ENCODE measurements at places on chromosomes 5 and 9.

DNA sequence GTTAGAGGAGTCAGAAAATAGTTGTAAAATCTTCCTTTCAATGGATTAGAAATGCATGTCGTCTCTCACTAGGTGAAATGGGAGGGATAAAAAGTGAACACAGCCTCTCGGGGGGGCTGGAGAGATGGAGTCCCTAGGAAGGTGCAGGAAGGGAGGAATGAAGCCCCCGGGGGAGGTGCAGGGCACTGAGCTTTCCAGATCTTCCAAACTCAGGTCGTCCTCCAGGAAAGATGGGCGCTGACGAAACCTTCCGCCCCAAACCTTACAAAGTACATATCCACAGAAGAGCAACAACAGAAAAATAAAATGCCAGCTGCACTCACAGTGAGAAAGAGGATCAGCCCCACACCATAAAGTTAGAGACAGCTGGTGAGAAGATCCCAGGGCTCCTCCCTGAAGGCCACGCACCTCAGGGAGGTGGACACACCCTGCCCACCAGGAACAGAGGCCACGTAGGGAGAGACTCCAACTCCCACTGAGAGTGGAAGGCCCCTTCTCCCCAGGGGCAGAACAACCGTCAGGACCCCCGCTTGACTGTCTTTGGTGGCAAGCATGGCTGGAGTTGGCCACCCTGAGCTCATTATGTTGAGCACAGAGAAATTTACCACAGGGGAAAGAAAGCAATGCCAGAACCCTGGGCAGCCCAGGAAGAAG is 174.3 kb downstream of the AUH start:
- DNase-seq, result no peak

DNA sequence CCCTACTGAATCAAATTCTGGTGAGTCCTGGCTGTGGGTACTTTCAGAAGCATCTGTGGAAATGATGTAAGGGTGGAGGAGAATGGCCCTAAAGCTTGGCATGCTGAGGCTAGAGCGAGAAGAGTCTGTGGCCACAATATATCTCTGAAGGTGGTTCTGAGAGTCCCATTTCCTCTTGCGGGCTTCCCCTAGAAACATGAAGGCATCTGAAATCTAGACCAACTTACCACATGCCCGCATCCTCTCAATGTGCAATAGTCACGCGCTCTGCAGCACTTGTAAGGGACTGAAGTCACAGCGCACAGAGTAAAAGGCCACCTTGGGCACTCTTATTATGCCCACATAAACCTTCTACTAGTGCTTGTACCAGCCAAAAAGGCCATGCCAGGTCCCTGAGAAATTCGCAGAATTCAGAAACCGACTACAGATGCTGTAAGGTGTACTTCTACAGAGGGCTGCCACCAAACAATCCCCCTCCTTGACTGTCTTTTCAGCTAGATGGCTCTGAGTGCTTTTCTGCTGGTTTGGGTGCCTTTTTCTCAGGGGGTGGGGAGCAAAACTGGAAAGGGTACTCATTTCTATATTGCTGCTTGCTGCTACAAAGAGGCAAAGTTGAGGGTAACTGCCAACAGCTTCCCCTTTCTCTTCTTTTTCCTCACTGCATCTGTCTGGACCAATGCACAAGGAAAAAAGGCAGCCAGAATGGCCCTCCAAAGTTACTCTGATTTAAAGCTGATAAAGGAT is 107.3 kb downstream of the ZDHHC21 start:
- DNase-seq, result no peak

GRCh38 chr5:58736214-58736613 is 153.3 kb downstream of the RAB3C start:
- DNase-seq, result no peak

GRCh38 chr9:130196643-130197042 is 24.4 kb downstream of the NCS1 start:
- DNase-seq, result no peak

DNA sequence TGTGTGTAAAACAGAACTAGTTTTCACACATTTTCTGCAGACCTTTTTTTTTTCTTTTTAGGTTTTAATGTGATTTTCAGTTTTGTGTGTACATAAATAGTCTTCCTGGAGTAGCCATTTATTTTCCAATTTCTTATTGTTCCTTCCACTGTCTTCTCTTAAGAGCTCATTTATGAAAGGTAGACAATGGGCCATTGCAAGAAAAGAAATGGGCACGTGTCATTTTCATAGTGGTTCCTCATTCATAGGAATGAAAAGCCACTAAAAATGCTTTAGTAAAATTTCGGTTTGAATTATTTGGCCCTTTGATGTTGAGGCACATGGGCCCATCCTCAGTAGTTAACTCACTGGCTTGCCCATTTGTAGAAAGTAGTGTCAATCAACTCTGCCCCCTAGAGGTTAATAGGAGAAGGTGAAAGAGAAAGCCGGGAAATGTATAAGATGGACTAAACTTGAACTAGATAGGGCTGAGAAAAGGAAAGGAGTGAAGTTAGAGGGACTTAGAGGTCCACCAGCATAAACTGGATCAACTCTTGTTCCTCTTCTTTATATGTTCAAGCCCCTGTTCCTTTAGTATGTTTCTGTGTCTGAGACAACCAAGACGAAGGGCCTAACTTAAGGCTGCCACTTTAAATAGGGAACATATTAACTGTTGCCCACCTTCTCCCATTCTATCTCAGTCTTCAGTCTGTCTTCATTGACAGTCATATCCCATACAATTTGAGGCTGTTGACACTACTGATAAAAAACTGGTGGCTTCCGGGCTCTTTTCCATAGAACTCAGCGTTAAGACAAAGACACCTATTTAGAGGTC is 72.6 kb downstream of the SMARCA2 start:
- DNase-seq, result no peak

- no peak for DNase-seq
Measured at GRCh38 chr9:88652876-88653275, 117.9 kb downstream of the NXNL2 start.

DNA sequence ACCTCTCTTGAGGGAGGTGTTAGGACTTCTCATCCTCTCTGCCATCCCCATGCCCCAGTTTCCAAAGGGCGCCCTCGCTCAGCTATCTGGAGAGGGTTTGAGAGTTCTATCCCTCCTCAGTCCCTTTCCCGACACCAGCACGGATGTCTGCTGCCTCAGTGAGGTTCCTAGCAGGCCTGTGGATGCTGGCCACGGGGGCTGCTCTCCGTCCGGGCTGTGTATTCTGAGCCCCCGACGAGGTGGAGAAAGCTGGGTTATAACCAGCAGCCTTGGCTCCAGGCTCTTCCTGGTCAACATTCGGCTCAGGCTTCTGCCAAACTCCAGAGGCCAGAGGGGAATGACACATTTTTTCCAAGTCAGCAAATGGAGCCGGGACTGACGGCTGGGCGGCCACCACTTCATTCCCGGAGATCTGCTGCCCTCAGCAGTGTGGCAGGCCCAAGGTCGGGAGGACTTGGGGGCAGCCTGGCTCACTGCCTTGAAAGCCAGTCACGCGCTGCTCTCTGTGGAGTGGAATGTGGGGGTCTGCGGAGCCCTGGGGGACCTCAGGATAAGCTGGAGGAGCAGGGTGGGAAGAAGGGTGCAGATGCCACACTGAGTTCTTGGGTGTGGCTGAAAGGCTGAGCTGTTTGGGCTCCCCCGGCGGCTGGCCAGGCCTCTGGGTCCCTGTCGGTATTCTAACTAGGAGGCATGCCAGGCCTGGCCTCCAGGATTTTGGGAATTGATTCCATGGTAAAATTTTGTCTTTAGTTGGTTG is 27.4 kb downstream of the PTPA start:
- DNase-seq, result no peak

DNA sequence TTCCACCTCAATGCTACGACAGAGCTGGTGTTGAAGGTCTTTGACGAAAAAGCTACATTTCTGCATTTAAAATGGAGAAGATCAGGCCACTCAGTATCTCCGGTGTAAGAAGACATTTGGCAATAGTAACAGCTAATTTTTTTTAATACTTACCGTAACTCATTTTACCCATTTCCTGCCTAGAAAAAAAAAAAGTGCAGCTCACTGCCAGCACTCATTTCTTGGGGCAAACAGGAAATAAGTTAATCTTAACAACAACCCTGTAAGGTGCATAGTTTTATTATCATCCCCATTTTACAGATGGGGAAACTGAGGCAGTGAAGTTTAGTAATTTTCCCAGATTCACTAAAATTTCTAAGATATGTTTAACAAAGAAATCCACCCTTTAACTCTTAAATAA is 27.4 kb upstream of the KCNMB1 start:
- DNase-seq, result no peak

GRCh38 chr5:167694325-167695147 is 596.9 kb upstream of the WWC1 start:
- no peak for DNase-seq

DNA sequence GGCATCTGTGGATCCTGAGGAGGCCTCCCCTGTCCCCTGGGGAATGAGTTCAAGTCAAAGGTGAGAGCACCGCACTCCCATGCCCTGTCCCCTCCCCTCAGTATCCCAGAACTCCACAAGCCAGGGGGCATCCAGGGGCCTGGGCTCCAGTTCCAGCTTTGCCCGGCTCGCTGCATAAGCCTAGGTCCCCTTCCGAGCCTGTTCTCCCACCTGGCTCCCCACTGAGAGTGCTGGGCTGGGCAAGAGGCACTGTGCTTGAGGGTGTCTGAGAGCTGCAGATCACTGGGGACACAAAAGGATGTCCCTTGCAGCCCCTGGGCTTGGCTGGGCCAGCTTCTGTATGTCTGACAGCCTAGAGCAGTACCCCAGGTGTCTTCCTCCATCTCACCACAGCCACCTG is 4.6 kb downstream of the DOK3 start:
- no peak for DNase-seq

GRCh38 chr5:147487031-147487750 is 22.7 kb downstream of the DPYSL3 start:
- no peak for DNase-seq

GRCh38 chr5:149681922-149682321 is 48.2 kb upstream of the PPARGC1B start:
- DNase-seq, result no peak

DNA sequence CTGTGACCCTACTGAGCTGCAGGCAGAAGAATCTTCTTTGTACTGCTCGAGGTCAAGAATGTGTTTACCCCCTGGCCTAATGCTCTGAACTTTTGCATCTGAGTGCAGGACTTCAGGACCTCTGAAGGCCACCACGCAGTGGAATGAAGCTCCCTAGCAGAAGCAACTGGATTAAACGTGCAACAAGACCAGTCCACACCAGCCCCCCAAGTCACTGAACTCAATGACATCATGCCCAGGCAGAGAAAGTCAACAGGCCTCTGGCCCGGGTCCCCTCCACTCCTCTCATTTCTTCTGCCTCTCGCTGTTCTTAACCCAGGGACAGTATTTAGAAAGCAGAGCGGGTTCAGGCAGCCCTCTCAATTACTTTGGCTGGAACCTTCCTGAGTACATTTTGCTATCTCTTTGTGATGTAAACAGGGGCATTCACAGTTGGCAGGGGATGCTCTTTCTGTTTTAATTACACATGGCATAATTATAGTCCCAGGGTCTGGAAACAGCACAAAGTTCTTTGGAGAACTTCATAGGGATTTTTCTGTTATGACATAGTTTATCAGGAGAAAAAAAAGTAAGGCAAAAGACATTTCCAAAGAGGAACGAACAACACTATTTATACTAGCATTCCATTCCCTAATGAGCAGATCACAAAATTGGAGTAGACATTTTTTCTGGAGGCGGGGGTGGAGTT is 108.2 kb upstream of the SPATA31D4 start:
- no peak for DNase-seq

- no peak for DNase-seq
Measured at GRCh38 chr5:146001544-146002190, 65.3 kb downstream of the SH3RF2 start.

DNA sequence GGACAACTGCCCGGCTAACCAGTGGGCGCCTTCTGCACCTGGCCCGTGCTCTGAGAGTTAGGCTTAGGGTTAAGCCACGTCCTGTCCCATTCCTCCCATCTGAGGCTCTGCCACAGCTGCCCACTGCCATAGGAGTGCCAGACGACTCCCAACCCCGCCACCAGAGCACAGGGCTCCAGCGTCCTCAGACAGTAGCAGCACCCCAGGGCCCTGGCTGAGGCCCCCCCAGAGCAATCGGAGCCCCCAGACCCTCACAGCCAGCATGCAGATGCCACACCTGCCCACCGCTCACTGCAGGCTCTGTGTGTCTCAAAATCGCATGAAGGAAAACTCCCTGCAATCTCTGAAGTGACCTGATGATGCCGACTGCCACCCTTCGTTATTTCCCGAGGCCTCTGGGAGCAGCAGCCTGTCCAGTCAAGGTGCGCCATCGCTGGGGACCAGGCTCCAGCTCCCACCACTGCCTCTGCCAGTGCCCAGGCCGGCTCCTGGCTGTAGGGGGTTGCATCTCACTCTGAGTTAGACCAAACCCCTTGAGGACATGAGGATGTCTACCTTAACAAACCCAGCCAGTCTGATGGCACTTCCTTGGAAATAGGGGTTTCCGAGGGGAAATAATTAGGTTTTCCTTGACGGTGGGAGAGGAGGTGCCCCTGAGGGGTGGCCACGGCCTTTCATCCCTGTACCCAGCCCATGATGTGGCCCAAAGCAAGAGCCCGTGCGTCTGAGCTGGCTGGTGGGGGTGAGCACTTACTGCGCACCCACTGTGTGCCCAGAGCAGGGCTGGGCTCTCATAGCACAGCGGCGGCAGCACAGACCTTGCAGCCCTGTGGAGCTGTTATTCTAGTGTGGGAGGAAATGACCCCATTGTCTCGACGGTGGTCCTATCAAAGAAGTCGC is 58.0 kb upstream of the RNF130 start:
- DNase-seq, result no peak

- DNase-seq, result no peak
Measured at GRCh38 chr9:16521868-16522411, 348.5 kb downstream of the BNC2 start.

GRCh38 chr5:180498378-180498777 is 4.2 kb downstream of the CNOT6 start:
- no peak for DNase-seq

Data from activated CD8-positive, alpha-beta memory T cell treated with anti-CD3 and anti-CD28 coated beads for 4 hours (primary cell).